ENCODE measurements at places on chromosomes 3 and 15.

GRCh38 chr15:70132571-70132970 is 34.9 kb upstream of the TLE3 start:
- DNase-seq: no peak

DNA sequence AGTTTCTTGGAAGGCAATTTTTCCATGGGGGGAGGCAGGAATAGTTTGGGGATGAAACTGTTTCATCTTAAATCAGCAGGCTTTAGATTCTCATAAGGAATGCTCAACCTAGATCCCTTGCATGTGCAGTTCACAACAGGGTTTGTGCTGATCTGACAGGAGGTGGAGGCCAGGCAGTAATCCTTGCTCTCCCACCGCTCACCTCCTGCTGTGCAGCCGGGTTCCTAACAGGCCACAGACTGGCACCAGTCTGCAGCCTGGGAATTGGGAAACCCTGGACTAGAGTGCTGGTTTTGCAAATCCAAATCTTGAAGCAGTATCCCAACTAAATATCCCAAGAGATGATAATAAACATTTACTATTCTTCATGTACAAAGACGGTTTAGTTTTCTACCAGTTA is 256.3 kb upstream of the TMCO5A start:
- DNase-seq: no peak

- no peak for DNase-seq
These were observed 60.7 kb downstream of the UBE2E2 start for GRCh38 chr3:23263796-23264195.

- DNase-seq: no peak
These were observed 5.3 kb downstream of the TNFSF10 start for GRCh38 chr3:172517859-172518466.

DNA sequence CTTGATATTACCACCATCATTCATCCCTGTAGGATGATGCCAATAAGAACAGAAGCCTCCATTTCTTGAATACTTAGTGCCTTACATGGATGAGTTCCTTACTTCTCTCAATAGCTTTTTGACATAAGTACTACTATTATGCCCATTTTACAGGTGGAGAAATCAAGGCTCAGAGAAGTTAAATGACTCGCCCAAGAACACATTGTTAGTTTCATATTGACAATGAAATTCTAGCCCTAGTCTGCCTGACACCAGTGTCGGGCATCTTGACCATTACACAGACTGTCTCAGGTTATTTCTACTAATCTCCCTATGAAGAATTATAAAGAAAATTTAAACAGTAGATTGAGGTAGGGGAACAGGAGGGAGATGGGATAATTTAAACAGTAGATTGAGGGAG is 52.5 kb upstream of the ARL8B start:
- DNase-seq: no peak

DNA sequence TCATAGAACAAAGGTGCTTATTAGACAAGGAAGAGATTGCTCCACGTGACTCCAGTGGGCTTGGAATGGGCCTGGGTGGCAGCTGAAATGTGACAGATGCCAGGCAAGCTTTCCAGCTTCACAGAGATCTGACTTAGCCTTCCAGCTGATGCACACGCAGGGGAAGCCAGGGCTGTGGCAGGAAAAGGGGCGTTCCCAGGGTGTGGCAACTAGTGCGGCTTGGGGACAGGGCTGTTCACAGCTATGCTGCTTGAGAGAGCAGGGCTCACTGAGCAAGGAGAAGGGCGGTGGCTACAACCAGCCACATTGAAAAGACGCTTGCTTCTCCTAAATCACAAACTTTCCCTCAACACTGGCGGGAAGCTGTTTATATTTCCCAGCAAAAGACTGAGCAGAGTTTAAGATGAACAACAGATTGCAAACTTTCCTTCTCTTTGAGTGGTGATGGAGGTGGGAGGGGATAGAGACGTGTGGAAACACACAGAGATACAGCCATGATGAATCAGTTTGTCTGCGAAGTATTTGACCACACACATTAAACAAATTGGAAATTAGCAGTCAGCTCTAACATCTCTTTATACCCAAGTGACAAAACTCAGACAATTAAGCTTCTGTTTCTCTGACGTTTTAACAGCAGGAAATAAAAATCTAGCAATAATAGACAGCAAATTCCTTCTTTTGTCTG is 127.5 kb downstream of the BDH1 start:
- DNase-seq: no peak

DNA sequence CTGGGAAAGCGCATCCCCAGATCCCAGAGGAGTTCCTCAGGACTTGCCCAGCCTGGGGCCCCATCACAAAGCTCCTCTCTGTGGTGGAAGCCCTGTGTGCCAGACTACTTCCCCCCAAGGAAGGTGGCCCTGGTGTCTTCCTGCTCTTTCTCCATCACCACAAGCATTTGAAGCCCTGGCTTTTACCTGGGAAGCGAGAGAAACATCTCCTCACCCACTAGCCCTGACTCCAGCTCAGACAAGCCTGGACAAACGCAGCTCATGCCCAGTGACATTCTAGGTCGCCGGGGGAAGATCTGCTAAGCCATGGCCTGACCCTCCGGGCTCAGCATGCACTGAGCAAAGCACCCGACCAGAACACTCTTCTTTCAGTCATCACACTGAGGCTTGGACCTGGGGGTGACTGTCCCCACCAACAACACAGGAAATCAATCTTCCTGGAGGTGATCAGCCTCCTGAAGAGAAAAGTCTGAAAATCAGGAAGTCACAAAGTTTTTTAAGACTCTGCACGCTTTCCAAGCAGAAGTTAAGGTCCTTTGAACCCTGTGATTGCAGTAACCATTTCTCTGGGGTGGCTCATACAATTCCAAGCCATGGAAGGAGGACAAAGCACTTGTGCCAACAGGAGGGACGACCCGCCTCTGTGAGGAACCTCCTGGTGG is 40.8 kb downstream of the KLHL25 start:
- no peak for DNase-seq

DNA sequence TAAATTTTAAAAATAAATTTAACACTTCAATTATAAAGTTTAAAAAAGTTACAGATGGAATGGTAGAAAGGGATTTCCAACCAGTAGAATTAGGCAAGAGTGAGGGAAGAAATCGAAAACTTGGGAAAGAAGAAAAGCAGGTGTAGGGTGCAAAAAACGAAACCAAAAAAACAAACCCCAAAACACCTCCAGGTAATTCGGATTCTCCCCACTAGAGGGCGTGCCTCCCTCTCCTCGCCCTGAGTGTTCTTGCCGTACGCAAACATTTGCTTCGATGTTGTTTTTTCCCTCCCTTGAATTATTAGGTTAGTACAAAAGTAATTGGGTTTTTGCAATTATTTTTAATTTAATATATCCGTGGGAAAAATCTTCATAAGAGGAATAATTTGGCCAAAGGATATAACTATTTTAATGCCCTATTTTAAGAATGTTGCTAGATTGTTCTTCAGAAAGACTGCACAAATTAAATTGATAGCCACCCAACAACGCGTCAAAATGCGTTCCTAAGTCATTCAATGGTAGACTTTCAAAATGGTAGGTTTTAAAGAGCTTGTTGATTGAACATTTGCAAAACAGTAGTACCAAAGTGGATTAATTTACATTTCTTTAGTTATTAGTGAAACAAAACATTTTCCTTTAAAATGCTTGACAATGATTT is 63.7 kb downstream of the SLC30A4 start:
- no peak for DNase-seq

- no peak for DNase-seq
These were observed 430.7 kb upstream of the RBMS3 start for GRCh38 chr3:28850186-28850585.

DNA sequence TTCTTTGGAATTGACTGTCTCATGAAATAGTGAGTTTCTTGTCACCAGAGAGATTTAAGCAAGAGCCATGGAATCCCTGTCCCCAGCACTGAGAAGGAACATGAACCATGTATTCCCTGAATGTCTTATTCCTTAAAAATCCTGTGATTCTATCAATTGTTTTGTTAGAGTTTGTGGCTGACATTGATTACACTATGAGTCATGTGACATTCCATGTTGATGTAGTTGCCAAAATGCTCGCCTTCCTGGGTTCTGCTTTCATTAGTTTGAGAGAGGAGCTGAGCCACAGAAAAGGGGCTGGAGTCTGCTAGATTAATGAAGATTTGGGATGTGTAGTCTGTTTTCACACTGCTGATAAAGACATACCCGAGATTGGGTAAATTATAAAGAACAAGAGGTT is 294.9 kb upstream of the CTDSPL start:
- DNase-seq: no peak

DNA sequence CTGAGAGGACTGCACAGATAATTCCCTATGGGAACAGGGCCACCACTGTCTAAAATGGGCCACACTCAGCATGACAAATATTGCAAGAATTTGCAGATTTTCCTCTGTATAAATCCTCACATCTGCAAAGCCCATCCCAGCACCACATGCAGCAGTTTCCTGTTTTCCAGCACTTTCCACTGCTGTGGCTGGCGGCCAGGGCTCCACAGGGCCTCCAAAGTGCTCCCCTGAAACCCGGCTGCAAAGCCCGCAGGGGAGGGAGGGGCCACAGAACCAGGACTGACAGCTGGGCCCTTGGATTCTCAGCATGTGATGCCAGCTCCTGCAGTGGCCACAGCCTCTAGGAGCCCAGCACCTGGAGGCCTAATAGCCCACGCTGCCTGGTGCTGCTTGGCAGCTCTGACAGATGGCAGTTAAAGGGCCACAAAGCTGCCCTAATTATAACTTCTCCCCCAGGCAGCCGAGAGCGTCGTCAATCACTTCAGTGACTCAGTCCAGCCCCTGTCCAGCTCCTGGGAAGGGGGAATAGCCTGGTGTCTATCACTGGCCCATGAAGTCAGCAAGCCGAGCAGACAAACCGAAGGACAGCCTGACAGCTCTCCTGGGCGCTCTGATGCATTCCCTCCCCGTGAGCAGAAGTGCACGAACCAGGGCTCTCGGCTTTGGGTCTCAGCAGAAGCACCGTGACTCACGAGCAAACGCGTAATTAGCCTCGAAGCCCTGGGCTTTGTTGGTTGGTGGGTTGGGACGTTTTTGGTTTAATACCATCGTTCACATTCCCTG is 4.7 kb downstream of the LRRC15 start:
- DNase-seq: no peak

GRCh38 chr3:29971895-29972294 is 634.5 kb upstream of the TGFBR2 start:
- DNase-seq: no peak

DNA sequence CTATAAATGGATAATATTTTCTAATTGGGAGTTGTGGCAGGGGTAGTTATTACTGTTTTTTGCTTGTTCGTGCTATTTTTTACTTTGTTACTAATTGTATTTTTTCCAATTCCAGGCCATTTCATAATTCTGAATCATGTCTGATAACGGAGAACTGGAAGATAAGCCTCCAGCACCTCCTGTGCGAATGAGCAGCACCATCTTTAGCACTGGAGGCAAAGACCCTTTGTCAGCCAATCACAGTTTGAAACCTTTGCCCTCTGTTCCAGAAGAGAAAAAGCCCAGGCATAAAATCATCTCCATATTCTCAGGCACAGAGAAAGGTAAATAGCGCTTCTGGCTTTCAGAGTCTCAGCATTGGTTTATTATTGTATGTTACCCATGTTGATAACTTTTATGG is 42.9 kb downstream of the PAK2 start:
- no peak for DNase-seq

DNA sequence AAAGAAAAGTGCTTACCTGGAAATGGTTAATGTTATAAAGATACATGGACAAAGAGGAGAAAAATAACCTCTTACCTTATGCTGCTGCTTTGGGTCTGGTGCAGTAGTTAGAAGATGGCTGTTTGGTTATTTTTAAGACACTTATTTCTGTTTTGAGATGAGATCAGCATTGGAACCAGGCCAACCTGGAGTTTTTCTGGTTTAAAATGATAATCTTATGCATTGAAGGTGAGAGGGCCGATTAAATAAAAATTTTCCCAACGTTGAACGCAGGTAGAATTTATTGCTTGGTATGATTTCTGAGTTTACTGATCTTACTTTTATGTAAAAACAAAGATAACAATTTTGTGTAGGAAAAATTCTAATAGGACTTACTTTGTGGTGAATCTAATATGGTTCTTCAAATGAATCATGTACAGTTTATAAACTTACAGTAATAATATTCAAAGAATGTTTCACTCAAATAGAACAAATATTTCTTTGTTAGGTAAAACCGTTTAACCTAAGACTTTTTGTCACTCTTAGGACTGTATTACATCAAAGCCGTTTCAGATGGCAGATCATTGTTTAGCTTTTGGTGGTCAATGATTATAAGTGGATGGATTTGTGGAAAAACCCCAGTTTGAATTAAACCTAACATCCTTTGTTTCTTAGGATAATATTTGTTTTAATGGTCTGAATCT is 14.9 kb downstream of the UBE2E2 start:
- DNase-seq: no peak

- no peak for DNase-seq
These were observed 300.1 kb upstream of the PROK2 start for GRCh38 chr3:72085036-72085435.

- DNase-seq: no peak
These were observed 210.6 kb upstream of the ZPLD1 start for GRCh38 chr3:102224171-102224570.

GRCh38 chr3:140143367-140144069 is 208.5 kb downstream of the CLSTN2 start:
- DNase-seq: no peak

All from cortex of kidney (tissue), 1 donor.